ENCODE measurements at places on chromosomes 5 and 9. TPM values are rescaled to one million over a fixed set of nuclear protein-coding genes. Genes with fewer than 3 reads are reported as not detected.
A peak's percentile ranks its signal among the peaks of the same experiment; 100 is the strongest.

DNA sequence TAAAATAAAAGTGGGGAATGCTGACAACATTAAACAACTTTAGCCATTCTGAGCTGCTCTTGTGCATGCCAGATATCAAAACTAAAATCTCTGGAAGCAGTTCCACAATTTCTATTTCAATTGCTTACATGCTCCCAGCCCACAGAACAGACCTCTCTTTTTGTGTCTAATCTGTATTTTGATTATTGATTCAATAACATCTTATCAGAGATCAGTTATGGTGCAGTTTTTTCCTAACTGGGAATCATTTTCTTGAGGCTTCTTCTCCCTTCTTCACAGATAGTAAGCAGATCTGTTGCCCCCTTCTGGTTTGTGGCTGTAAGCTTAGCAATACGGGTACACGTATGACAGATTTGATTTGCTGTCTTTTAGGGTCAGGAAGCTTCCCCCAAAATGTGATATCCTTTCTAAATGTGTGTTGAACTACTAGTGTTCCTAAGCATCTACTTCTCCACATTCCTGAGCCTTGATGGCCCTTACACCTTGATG lies 39.4 kb downstream of the MRPS27 start:
- DNase-seq = no peak
- no peaks in the 10 kb centered on the region for H3K4me1 ChIP-seq
- H3K4me3 ChIP-seq = no peak overlapping the region
- H3K27me3 ChIP-seq = no peaks in the 10 kb centered on the region

DNA sequence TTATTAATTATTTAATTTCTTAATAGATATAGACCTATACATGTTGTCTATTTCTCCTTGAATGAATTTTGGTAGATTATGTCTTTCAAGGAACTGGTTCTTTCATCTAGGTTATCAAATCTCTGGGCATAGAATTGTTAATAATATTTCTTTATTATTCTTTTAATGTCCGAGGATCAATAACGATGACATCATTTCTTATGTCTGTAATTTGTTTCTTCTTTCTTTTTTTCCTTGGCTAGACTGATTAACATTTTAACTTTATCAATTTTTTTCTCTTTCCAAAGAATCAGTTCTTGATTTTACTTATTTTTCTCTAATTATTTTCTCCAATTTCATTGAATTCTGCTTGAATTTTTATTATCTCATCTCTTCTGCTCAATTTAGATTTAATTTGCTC lies 156.0 kb downstream of the ISL1 start:
- H3K36me3 ChIP-seq = no peaks in the 10 kb centered on the region
- H3K4me3 ChIP-seq = no peak overlapping the region
- no peaks in the 10 kb centered on the region for H3K27me3 ChIP-seq
- H3K4me1 ChIP-seq = no peaks in the 10 kb centered on the region
- no peak for DNase-seq

- H3K36me3 ChIP-seq = no peaks in the 10 kb centered on the region
- no peaks in the 10 kb centered on the region for H3K27me3 ChIP-seq
- H3K4me1 ChIP-seq = no peaks in the 10 kb centered on the region
- no peak for DNase-seq
- no peak overlapping the region for H3K27ac ChIP-seq
Measured at GRCh38 chr9:91732187-91733005, 217.6 kb downstream of the ROR2 start.

GRCh38 chr9:106738109-106738508 lies 124.9 kb upstream of the ZNF462 start:
- no peaks in the 10 kb centered on the region for H3K36me3 ChIP-seq
- no peak overlapping the region for H3K4me3 ChIP-seq
- H3K4me1 ChIP-seq = no peaks in the 10 kb centered on the region

DNA sequence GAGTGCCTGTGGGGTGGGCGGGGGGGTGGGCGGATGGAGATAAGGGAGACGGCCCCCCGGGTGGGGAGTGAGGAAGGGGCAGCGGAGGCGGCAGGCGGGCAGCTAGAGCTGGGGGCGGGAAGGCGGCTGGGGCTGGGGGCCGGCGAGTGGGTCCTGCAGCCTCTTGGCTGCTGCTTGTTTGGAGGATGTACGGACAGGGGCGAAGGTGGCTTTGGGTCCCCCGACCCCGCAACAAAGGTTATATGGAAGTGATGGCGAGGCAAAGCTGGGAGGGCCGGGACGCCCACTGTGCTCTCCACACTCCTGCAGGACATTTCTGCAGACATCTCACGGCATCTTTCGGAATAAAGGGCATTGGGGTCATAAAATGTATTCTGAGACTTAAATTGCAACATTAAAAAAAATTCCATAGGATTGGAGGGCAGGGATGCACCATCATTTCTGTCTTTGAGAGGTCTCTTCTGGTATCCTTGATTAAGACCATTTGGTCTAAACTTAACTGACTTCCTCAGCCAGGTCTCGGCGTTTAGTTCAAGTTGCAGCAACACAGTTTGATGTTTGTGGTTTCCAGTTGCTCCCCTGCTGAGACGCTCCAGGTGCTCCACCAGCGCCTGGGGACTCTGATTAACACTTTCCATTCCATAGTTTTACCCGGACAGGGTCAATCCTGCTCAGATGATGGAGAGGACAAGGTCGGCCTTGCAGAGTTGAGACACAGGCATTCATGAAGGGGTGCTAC lies 101.6 kb upstream of the SSBP2 start:
- H3K4me1 ChIP-seq = peaks cover 31% of the 10 kb centered on the region
- H3K27ac ChIP-seq = peak overlapping the region; percentile 64
- no peaks in the 10 kb centered on the region for H3K36me3 ChIP-seq
- DNase-seq = peak; percentile 28

The CDKN2B gene
- polyA plus RNA-seq = 2.1 TPM

DNA sequence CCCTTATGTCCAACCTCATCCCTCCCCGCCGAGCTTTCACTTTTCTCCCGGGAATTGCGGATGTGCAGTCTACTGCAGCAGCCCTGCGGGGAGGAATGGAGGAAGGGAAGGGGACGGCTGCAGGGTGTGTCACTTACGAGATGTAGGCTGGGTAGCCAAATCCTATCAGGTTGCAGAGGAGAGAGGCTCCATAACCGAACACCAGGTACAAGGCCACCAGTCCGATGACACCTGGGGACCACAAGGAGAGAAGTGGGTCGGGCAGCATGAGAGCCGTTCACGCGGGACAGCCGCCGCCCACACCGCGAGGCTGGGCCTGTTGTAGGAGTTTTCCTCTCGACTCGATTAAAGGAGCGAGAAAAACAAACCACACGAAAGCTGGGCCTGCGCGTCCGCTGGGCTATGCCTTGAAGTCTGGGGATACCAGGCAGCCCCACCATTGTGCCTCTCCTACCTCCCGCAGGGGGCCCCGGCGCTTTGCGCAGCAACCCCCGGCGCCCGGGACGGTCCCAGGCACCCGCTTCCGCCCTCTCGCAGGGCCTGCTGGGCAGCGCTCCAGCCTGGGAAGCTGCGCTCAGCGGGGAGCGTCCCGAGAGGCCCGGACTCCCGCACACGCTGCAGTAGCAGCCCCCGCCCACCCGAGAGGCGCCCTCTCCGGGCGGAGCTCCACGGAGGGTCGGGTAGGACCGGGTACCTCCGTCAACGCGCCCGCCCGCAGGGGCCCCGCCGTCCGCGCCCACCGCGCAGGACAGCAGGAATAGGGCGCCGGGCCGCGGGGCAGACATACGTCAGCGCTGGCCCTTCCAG lies 798 bp downstream of the REEP5 start:
- peak overlapping the region; percentile 84 for H3K27ac ChIP-seq
- H3K27me3 ChIP-seq = no peaks in the 10 kb centered on the region
- peak; percentile 46 for DNase-seq
- H3K36me3 ChIP-seq = peaks cover 6% of the 10 kb centered on the region

- no peaks in the 10 kb centered on the region for H3K27me3 ChIP-seq
- DNase-seq = no peak
- H3K4me3 ChIP-seq = peak overlapping the region; percentile 33
- H3K36me3 ChIP-seq = no peaks in the 10 kb centered on the region
- peaks cover 25% of the 10 kb centered on the region for H3K4me1 ChIP-seq
Measured at GRCh38 chr9:78296201-78296892, 578 bp upstream of the PSAT1 start.

The DENND1A gene
- 5.6 TPM for polyA plus RNA-seq

DNA sequence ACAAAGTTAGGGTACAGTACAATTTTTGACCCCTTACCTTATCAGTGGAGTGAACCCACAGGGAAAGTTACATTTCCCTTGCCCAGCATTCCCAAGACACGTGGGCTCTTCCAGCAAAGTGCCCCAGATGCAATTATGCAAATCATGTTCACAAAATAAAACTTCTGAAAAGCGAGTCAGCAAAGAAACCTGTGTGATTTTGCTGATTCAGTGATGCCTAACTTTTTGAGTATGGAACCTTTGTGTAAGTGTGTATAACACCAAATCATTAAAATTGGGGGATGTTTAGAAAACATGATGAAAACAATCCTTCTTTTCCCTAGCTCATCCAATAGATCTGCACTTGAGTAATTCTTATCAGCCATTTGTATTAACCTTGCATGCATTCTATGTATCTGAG lies 52.6 kb downstream of the SH3RF2 start:
- no peaks in the 10 kb centered on the region for H3K27me3 ChIP-seq
- no peaks in the 10 kb centered on the region for H3K36me3 ChIP-seq
- no peak overlapping the region for H3K27ac ChIP-seq
- DNase-seq = no peak
- no peaks in the 10 kb centered on the region for H3K4me1 ChIP-seq

GRCh38 chr5:78926252-78926651 lies 58.9 kb downstream of the ARSB start:
- no peaks in the 10 kb centered on the region for H3K4me1 ChIP-seq
- H3K36me3 ChIP-seq = no peaks in the 10 kb centered on the region
- no peak overlapping the region for H3K27ac ChIP-seq

The IL13 gene
- not detected for polyA plus RNA-seq

DNA sequence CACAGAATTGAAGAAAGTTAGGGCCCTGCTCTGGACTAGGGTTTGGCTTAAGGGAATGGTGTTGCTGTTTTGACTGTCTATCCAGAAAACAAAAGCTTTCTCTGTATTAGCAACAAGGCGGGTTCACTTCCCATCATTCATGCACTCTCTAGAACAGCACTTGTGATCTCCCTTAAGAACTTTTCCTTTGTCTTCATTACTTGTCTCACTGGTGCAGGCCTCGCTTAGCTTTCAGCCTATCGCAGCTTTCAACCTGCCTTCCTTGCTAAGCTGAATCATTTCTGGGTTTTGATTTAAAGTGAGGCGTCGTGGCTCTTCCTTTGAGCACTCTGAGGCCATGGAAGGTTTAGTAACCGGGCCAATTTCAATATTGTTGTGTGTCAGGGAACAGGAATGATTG lies 35.2 kb upstream of the LPCAT1 start:
- H3K4me3 ChIP-seq = no peak overlapping the region
- H3K27ac ChIP-seq = no peak overlapping the region
- H3K4me1 ChIP-seq = no peaks in the 10 kb centered on the region
- no peaks in the 10 kb centered on the region for H3K27me3 ChIP-seq

DNA sequence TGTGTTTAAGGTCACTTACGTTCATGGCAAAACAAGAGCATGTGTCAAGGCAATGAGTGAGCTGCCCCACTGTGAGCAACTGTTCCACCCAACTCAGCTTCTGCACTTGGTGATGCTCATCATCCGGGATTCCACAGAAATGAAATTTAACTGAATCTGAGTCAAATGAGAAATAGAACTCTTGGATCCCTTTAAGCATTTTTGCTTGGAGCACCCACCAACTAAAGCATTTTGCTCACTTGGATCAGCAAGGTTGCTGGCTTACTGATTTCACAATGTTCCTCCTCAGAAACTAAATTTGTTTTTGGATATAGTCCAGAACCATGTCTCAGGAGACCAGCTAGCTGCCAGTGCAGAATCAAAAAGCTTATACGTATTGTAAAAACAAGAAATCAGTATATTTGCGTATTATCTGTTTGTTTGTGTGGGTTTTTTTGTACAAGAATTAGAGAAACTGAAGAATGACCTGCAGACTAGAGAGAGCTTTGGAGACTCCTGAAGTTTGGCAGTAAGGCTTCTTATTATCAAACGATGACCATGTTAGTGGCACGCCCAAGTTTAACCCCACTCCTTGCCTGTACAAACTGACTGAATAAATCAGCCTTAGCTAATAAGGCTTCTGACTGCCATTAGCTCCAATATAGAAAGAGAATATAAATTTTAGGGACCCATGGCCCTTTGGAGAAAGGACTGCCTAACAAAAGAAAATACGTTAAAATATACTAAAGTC lies 153.8 kb upstream of the FST start:
- H3K4me1 ChIP-seq = no peaks in the 10 kb centered on the region
- H3K27me3 ChIP-seq = no peaks in the 10 kb centered on the region
- no peak overlapping the region for H3K4me3 ChIP-seq
- no peak for DNase-seq
- no peak overlapping the region for H3K27ac ChIP-seq
- no peaks in the 10 kb centered on the region for H3K36me3 ChIP-seq

- H3K27ac ChIP-seq = no peak overlapping the region
- no peak overlapping the region for H3K4me3 ChIP-seq
- DNase-seq = no peak
- H3K4me1 ChIP-seq = no peaks in the 10 kb centered on the region
- H3K36me3 ChIP-seq = no peaks in the 10 kb centered on the region
- no peaks in the 10 kb centered on the region for H3K27me3 ChIP-seq
Measured at GRCh38 chr5:102341681-102342288, 45.7 kb upstream of the SLCO4C1 start.

GRCh38 chr5:75366787-75367186 lies 29.8 kb downstream of the HMGCR start:
- no peaks in the 10 kb centered on the region for H3K4me1 ChIP-seq
- DNase-seq = no peak
- no peaks in the 10 kb centered on the region for H3K36me3 ChIP-seq
- no peaks in the 10 kb centered on the region for H3K27me3 ChIP-seq
- H3K4me3 ChIP-seq = no peak overlapping the region

DNA sequence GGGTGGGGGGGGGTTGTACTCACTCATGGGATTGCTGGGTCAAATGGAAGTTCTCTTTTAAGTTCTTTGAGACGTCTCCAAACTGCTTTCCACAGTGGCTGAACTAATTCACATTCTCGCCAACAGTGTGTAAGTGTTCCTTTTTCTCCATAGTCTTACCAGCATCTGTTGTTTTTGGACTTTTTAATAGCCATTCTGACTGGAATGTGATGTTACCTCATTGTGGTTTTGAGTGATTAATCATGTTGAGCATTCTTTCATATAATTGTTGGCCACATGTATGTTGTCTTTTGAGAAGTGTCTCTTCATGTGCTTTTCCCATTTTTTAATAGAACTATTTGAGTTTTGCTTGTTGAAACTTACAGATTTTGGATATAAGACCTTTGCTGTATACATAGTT lies 94.9 kb upstream of the PLPPR1 start:
- no peak for DNase-seq
- H3K27me3 ChIP-seq = no peaks in the 10 kb centered on the region
- no peaks in the 10 kb centered on the region for H3K4me1 ChIP-seq
- no peak overlapping the region for H3K27ac ChIP-seq

GRCh38 chr5:178644826-178645545 lies 18.1 kb upstream of the CLK4 start:
- no peak for DNase-seq
- no peak overlapping the region for H3K27ac ChIP-seq
- no peaks in the 10 kb centered on the region for H3K36me3 ChIP-seq
- H3K4me3 ChIP-seq = no peak overlapping the region

DNA sequence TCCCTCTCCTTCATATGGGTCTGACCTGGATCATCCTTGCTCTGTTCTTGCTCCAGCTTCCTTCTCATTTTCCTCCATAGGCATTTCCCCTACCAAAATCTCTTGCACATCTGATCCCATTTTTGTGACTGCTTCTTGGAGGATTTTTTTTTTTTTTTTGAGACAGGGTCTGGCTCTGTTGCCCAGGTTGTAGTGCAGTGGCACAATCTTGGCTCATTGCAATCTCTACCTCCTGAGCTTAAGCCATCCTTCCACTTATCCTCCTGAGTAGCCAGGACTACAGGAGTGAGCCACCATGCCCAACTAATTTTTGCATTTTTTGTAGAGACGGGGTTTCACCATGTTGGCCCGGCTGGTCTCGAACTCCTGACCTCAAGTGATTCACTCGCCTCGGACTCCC lies 10.5 kb upstream of the JMY start:
- H3K4me3 ChIP-seq = no peak overlapping the region
- no peak for DNase-seq
- H3K27ac ChIP-seq = no peak overlapping the region
